Suprapubic skin (tissue), 4 donors: ENCODE measurements at places on chromosomes 6 and 20.
A peak's percentile ranks its signal among the peaks of the same experiment; 100 is the strongest.

DNA sequence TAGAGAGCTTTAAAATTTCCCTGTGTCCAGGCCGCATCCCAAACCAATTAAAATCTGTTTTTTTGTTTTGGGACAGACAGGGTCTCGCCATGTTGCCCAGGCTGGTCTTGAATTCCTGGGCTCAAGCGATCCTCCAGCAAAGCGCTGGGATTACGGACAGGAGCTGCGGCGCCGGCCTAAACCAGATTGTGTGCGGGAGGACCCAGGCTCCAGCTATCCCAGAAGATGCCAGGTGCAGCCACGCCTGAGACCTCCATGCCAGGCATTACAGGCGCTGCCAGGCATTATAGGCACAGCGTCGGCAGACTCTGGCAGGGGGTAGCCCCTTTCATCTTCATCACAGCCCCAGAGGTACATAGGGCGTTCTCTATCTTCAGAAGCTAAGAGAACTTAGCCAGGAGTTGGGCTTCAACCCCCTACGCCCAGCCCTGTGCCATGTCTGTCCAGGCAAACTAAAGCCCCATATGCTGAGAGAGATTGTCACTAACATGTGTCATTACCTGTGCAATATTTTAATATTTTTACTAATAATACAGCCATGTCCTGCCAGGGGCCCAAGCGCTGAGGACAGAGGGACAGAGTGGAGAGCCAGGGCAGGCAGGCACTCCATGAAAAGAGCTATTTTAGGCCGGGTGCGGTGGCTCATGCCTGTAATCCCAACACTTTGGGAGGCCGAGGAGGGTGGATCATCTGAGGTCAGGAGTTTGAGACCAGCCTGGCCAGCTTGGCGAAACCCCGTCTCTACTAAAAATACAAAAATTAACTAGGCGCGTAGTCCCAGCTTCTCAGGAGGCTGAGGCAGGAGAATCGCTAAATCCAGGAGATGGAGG is 9.8 kb upstream of the GRM4 start:
- no peak overlapping the region for H3K27ac ChIP-seq
- peaks cover 10% of the 10 kb centered on the region for H3K4me1 ChIP-seq
- no peak overlapping the region for H3K4me3 ChIP-seq
- DNase-seq: peak; percentile 40
- peaks cover 52% of the 10 kb centered on the region for H3K27me3 ChIP-seq
- no peaks in the 10 kb centered on the region for H3K36me3 ChIP-seq

- H3K4me1 ChIP-seq: peaks cover 4% of the 10 kb centered on the region
- no peaks in the 10 kb centered on the region for H3K27me3 ChIP-seq
Observed at GRCh38 chr20:59320854-59321647, 20.6 kb downstream of the EDN3 start.

- DNase-seq: no peak
- H3K4me3 ChIP-seq: no peak overlapping the region
- H3K4me1 ChIP-seq: peaks cover 6% of the 10 kb centered on the region
- H3K27ac ChIP-seq: no peak overlapping the region
Observed at GRCh38 chr6:85006362-85006761, 242.0 kb upstream of the TBX18 start.

GRCh38 chr6:20001286-20001685 is 164.1 kb downstream of the ID4 start:
- no peaks in the 10 kb centered on the region for H3K4me1 ChIP-seq
- H3K4me3 ChIP-seq: no peak overlapping the region
- H3K36me3 ChIP-seq: no peaks in the 10 kb centered on the region
- DNase-seq: no peak
- no peak overlapping the region for H3K27ac ChIP-seq
- H3K27me3 ChIP-seq: no peaks in the 10 kb centered on the region

DNA sequence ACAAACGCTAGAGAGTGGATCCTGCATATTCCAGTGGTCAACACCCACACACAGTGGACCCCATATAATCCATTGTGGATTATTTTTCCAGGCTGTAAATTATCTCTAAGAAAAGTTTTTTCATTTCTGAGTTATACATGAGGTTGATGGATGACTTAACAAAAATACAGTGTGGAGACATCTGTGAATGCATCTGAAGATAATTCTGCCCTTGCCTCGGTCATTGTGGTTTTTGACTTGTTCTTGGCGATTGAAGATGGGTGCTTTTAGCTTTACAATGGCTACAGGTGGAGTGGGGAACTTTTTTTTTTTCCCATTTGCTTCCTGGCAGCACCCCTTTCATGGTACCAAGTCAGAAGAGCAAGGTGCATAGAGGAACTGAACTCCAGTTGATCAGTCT is 242.7 kb downstream of the MYLK4 start:
- no peaks in the 10 kb centered on the region for H3K36me3 ChIP-seq
- peaks cover 33% of the 10 kb centered on the region for H3K27me3 ChIP-seq
- no peak for DNase-seq
- H3K27ac ChIP-seq: no peak overlapping the region
- H3K4me3 ChIP-seq: no peak overlapping the region
